T-helper 2 cell treated with Interferon-gamma antibody and Interleukin-4, amounts not matched to agents 5 μg/mL and 100 μg/mL, for 36 hours (primary cell): ENCODE measurements at places on chromosomes 12 and 14.

DNA sequence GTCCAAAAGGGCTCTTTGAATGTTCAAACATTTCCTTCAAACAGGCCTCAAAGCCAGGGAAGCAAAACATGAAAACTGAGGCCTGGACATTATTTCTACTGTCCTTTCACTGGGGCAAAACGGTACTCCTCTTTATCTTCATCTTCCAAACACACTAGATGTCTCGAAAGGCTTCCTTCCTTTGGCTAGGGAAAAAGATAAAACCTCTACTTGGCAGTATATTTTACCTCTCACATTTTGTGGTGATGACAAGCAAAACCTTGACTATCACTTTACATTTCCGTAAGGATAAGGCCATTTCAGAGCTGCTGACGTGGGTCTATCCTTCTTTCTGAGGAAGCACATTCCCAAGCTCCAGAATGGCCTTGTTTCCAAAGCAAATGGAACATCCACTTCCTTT lies 9.9 kb downstream of the STAB2 start:
- H3K4me3 ChIP-seq = no peak overlapping the region
- no peak for DNase-seq
- peaks cover 2% of the 10 kb centered on the region for H3K27me3 ChIP-seq
- no peak overlapping the region for H3K27ac ChIP-seq
- no peaks in the 10 kb centered on the region for H3K36me3 ChIP-seq
- no peaks in the 10 kb centered on the region for H3K4me1 ChIP-seq

- H3K4me3 ChIP-seq = peak overlapping the region; percentile 93
- H3K27me3 ChIP-seq = no peaks in the 10 kb centered on the region
- peaks cover 11% of the 10 kb centered on the region for H3K4me1 ChIP-seq
- peaks cover 36% of the 10 kb centered on the region for H3K36me3 ChIP-seq
- peak overlapping the region; percentile 90 for H3K27ac ChIP-seq
- DNase-seq = no peak
Observed at GRCh38 chr14:105399466-105399775, 1.1 kb downstream of the TEX22 start.

GRCh38 chr12:1845427-1845826 lies 25.1 kb downstream of the LRTM2 start:
- H3K4me1 ChIP-seq = no peaks in the 10 kb centered on the region
- no peak overlapping the region for H3K4me3 ChIP-seq

- no peak overlapping the region for H3K4me3 ChIP-seq
- no peak overlapping the region for H3K27ac ChIP-seq
- H3K27me3 ChIP-seq = no peaks in the 10 kb centered on the region
- peaks cover 79% of the 10 kb centered on the region for H3K4me1 ChIP-seq
- DNase-seq = no peak
- peaks cover 13% of the 10 kb centered on the region for H3K36me3 ChIP-seq
Observed at GRCh38 chr14:69631509-69631908, 20.1 kb downstream of the SUSD6 start.

GRCh38 chr12:126084480-126084879 lies 1019.2 kb downstream of the AACS start:
- no peaks in the 10 kb centered on the region for H3K36me3 ChIP-seq
- no peaks in the 10 kb centered on the region for H3K27me3 ChIP-seq
- no peaks in the 10 kb centered on the region for H3K4me1 ChIP-seq
- H3K27ac ChIP-seq = no peak overlapping the region
- DNase-seq = no peak

GRCh38 chr14:91140672-91141071 lies 26.8 kb downstream of the DGLUCY start:
- H3K36me3 ChIP-seq = peaks cover 52% of the 10 kb centered on the region
- no peak for DNase-seq
- H3K27ac ChIP-seq = peak overlapping the region; percentile 70
- H3K27me3 ChIP-seq = no peaks in the 10 kb centered on the region
- H3K4me3 ChIP-seq = peak overlapping the region; percentile 43

DNA sequence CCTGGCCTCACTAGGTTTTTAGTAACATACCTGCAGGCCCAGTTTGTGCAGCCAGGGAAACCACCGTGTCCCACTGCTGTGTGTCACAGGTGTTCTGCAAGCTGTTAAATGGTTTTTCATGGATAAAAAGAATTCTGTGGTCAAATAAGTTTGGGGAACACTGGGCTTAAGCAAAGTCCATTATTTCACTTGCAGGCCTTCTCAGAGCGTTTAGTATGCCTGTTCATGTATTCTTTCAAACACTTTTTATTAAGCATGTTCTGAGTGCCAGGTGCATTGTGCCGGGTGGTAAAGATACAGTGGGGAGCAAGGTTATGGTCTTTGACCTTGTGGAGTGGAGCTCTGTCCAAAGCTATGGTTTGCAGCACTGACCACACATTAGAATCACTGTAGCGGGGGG lies 7.4 kb downstream of the RNFT2 start:
- no peaks in the 10 kb centered on the region for H3K36me3 ChIP-seq
- no peaks in the 10 kb centered on the region for H3K4me1 ChIP-seq
- no peaks in the 10 kb centered on the region for H3K27me3 ChIP-seq
- no peak overlapping the region for H3K27ac ChIP-seq
- no peak for DNase-seq
- no peak overlapping the region for H3K4me3 ChIP-seq

DNA sequence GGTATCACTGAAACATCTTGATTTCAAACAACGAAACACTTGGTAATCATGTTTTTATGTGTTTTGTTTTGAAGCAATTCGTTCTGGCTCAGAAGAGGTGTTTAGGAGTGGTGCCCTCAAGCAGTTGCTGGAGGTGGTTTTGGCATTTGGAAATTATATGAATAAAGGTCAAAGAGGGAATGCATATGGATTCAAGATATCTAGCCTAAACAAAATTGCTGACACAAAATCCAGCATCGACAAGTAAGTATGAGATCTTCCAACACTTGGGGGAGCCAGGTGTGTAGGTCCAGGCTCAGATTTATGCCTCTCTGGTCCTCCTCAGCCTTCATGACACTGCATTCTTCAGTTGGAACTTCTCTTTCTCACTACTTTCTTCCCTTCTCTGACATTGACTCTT lies 110.1 kb downstream of the GPR135 start:
- H3K27me3 ChIP-seq = no peaks in the 10 kb centered on the region
- no peaks in the 10 kb centered on the region for H3K4me1 ChIP-seq
- peaks cover 1% of the 10 kb centered on the region for H3K36me3 ChIP-seq
- no peak overlapping the region for H3K27ac ChIP-seq
- no peak overlapping the region for H3K4me3 ChIP-seq

DNA sequence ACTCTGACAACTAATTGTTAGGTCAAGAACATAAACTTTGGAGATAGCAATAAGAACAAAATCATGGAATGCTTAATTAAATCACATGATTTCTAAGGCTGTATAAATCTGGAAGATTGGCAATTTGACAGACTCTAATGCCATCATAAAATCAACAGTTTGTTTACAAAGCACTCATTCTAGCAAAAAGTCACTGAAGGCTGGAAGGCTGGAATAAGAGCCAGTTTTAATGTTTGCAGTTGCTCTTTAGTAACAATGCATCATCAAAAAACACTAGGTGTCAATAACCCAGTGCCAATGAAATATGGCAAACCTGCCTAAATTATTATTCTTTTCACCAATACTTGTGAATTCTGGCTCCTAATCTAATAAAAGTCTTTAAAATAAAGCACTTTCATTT lies 65.0 kb downstream of the NUMB start:
- DNase-seq = no peak
- H3K4me3 ChIP-seq = no peak overlapping the region
- H3K36me3 ChIP-seq = no peaks in the 10 kb centered on the region
- no peak overlapping the region for H3K27ac ChIP-seq

- no peak overlapping the region for H3K27ac ChIP-seq
- no peak for DNase-seq
- no peaks in the 10 kb centered on the region for H3K4me1 ChIP-seq
- peaks cover 20% of the 10 kb centered on the region for H3K36me3 ChIP-seq
- no peaks in the 10 kb centered on the region for H3K27me3 ChIP-seq
Observed at GRCh38 chr14:74658535-74659131, 46.6 kb upstream of the LTBP2 start.

- no peaks in the 10 kb centered on the region for H3K4me1 ChIP-seq
- no peak overlapping the region for H3K4me3 ChIP-seq
- H3K27ac ChIP-seq = no peak overlapping the region
- no peaks in the 10 kb centered on the region for H3K36me3 ChIP-seq
- no peaks in the 10 kb centered on the region for H3K27me3 ChIP-seq
Observed at GRCh38 chr14:35384455-35385041, 20.0 kb downstream of the NFKBIA start.

GRCh38 chr14:76090616-76091391 lies 60.9 kb upstream of the GPATCH2L start:
- H3K36me3 ChIP-seq = no peaks in the 10 kb centered on the region
- DNase-seq = no peak
- no peak overlapping the region for H3K27ac ChIP-seq
- H3K27me3 ChIP-seq = no peaks in the 10 kb centered on the region
- no peaks in the 10 kb centered on the region for H3K4me1 ChIP-seq

DNA sequence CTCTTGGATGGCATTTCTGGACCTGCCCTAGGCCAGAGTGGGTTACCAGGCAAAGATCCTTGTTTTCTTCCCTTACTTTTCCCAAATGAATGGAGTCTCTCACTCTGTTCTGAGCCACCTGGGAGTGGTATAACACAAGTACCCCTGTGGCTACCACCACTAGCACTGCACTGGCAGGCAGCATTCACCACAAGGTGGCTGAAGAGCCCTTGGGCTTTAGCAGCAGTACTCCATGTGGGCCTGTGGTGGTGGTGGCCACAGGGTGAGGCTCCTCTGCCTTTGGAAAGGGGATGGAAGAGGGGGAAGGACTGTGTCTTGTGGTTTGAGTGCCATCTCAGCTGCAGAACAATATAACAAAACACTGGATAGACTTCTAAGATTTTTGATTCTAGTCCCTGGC lies 38.1 kb upstream of the LMNTD1 start:
- peak overlapping the region; percentile 54 for H3K27ac ChIP-seq
- peaks cover 18% of the 10 kb centered on the region for H3K36me3 ChIP-seq
- peaks cover 35% of the 10 kb centered on the region for H3K4me1 ChIP-seq
- no peak for DNase-seq
- H3K27me3 ChIP-seq = no peaks in the 10 kb centered on the region

DNA sequence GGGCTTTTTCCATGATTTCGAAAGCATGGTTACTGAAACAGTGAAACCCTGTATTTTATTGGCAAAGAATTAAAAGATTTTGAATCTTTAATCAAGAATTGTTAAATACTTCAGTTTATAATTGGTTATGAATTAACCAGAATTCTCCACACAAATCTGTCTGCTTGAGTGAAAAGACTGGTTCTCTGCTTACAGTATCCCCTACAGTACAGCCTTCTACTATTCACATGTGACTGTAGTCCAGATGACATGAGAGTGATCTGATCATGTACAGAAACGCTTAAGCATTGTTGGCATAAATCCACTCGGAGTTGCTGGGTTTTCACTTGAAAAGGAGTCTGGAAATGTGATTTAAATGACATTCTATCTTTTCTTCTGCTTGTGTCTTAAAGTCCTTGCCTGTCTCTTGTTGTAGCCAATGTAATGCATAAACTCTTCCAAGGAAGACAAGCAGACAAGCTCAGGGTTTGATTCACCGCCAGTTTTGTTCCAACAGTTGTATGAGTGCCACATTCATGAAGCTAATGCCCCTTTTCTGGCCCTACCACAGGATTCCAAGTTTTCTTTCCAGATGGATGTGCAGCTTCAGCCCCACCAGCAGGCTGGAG lies 222.0 kb upstream of the LRIG3 start:
- no peak overlapping the region for H3K27ac ChIP-seq
- H3K27me3 ChIP-seq = no peaks in the 10 kb centered on the region
- no peaks in the 10 kb centered on the region for H3K36me3 ChIP-seq
- no peaks in the 10 kb centered on the region for H3K4me1 ChIP-seq
- H3K4me3 ChIP-seq = no peak overlapping the region
- DNase-seq = no peak

DNA sequence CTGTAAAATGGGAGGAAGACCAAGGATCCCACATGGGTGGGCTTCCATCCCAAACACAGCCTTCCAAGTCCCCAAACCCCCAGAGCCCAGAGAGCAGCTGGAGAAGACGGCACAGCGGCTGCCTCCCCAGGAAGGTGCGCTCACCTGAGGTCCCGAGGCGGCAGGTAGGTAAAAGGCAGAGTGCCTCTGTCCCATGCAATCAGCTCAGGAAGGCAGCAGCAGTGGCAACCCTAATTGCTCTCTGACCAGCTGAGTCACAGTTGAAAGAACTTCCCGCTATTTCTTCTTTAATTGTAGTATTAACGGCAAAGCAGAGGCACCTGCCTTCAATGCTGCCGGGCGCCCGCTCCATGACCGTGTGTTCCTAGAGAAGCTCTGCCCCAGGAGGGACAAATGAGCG lies 91.1 kb upstream of the BCL11B start:
- no peaks in the 10 kb centered on the region for H3K4me1 ChIP-seq
- no peak overlapping the region for H3K4me3 ChIP-seq
- H3K27me3 ChIP-seq = no peaks in the 10 kb centered on the region
- H3K36me3 ChIP-seq = no peaks in the 10 kb centered on the region
- no peak overlapping the region for H3K27ac ChIP-seq

DNA sequence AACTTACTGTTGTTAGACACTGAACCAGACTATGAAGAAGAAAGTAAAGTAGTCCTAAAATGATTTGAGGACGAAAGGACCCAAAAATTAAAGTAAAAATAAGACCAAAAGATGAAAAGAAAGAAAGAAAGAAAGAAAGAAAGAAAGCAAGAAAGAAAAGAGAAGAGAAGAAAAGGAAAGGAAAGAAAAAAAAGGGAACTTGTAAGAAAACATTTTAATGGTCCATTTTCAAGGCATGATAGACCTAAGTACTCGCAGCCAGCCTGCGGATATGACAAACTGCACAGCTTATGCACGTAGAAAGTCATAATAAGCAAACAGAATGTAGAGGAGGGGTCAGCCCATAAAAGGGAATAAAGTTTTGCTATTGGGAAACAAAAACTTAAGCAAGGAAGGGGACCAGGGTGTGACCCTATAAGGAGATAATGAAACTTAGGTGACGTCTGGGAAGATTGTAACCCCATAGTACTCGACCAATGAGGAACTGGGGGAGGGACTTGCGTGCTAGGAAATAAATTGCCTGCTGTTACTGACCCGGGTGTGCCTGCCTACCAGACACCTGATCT lies 59.7 kb downstream of the APOBEC1 start:
- H3K4me1 ChIP-seq = peaks cover 12% of the 10 kb centered on the region
- no peaks in the 10 kb centered on the region for H3K36me3 ChIP-seq
- no peak overlapping the region for H3K27ac ChIP-seq
- DNase-seq = no peak

GRCh38 chr12:58741226-58741625 lies 179.1 kb downstream of the LRIG3 start:
- DNase-seq = no peak
- H3K4me3 ChIP-seq = no peak overlapping the region
- H3K27me3 ChIP-seq = no peaks in the 10 kb centered on the region
- no peaks in the 10 kb centered on the region for H3K36me3 ChIP-seq

DNA sequence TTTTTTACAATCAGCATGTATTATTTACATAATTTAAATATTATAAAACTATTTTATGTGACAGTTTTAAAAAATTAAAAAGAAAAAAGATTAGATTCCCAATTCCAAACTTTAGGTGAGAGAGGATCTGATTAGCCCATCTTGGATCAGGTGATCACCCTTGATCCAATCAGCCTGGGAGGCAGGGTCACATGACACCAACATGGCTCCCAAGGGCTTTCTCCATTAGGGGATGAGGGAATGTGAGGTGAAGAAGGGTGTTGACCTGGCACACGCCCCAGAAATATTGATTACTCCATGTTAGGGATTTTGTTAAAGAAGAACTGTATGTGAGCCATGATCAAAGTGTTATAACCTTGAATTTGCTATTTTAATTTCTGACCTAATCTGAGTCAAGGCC lies 225.4 kb downstream of the RBM19 start:
- DNase-seq = no peak
- no peak overlapping the region for H3K27ac ChIP-seq
- no peak overlapping the region for H3K4me3 ChIP-seq
- H3K4me1 ChIP-seq = no peaks in the 10 kb centered on the region
- H3K27me3 ChIP-seq = no peaks in the 10 kb centered on the region
